ENCODE measurements at places on chromosomes 7 and 10. TPM values are rescaled to one million over a fixed set of nuclear protein-coding genes. Genes with fewer than 3 reads are reported as not detected.

The LRIT1 gene
- not detected for total RNA-seq

The SLC13A1 gene
- total RNA-seq: not detected

The ZNF212 gene
- 6.3 TPM for total RNA-seq

The SCART1 gene
- 1.4 TPM for total RNA-seq

The ZSWIM8 gene
- total RNA-seq: 83.2 TPM

The CCDC172 gene
- total RNA-seq: not detected

The TMEM72 gene
- total RNA-seq: 0.25 TPM

The GIMAP5 gene
- not detected for total RNA-seq

The TMEM176A gene
- not detected for total RNA-seq

The YWHAG gene
- total RNA-seq: 71.5 TPM

The CRHR2 gene
- not detected for total RNA-seq

The CYP3A7 gene
- not detected for total RNA-seq

The COL28A1 gene
- total RNA-seq: 0.38 TPM

The ZNF804B gene
- total RNA-seq: not detected

All from mesangial cell (primary cell).